Suprapubic skin (tissue), 4 donors: ENCODE measurements at places on chromosomes 16 and 17. TPM values are rescaled to one million over a fixed set of nuclear protein-coding genes. Genes with fewer than 3 reads are reported as not detected.

GRCh38 chr16:19066988-19067348 lies 446 bp upstream of the COQ7 start:
- DNase-seq: no peak

- no peak for DNase-seq
Observed at GRCh38 chr17:58969156-58969555, 137.5 kb downstream of the TRIM37 start.

FOXN1 gene
- 38.9 TPM for total RNA-seq

- no peak for DNase-seq
Observed at GRCh38 chr16:26335236-26335853, 643.6 kb downstream of the HS3ST4 start.

SEPTIN12 gene
- not detected for total RNA-seq

- peak; percentile 89 for DNase-seq
Observed at GRCh38 chr17:57868007-57868909, 18.4 kb upstream of the MRPS23 start.

DNA sequence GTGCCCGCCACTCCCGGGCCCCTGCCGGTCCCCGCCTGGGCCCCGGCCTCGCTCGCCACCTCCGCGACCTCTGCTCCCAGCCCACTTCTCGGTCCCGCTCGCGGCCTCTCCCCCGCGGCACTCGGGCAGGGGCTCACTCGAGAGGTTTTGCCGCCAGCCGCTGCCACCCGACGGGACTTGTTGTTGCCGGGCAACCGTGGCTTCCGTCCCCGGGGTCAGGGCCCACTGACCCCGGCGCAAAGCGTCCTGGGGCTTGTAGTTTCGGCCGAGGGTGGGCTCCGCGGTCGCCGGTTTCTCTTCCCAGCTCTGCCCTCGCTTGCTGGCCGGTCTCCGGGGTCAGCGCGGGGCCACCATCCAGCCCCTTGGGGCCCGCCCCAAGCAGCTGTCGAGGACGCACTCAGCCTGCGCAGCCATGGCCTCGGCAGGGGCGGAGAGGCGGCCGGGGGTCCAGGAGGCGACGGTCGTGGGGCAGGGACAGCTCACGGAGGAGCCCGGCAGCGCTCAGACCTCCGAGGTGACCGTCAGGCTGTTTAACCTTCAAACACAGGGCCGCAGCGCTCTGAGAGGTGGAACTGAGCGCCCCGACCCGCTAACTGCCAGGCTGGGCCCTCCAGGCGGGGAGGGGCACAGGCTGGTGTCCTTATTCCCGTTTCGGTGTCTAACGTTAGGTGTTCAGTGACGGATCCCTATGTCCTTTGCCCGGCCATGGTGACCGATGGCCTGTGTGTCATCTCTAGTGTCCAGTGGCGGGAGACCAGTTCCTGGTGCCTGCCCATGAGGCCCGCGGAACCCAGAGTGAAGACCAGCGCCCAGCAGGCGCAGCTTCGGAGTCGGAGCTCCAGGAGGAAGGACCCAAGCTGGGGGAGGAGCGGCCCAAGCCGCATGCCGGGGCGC lies at the start of the genes C16orf86 and ENKD1:
TSS of gene C16orf86 (plus strand) at position 256 of the 894 bp plus-strand sequence. CDS start at position 413, 157 bp downstream.
TSS of gene ENKD1 (minus strand) at position 192 of the 894 bp plus-strand sequence. CDS start 308 bp downstream, outside the sequence.
- DNase-seq: peak; percentile 90

- no peak for DNase-seq
Observed at GRCh38 chr17:44687756-44688155, 1.8 kb downstream of the CCDC43 start.

- no peak for DNase-seq
Observed at GRCh38 chr17:40074871-40075200, 12.1 kb downstream of the THRA start.

DYNLRB2 gene
- 4.9 TPM for total RNA-seq

CDH1 gene
- 175 TPM for total RNA-seq

GRCh38 chr17:44947461-44948314 lies at the start of gene KIF18B:
TSS of gene KIF18B (minus strand) at chr17:44947773. CDS start at chr17:44936344, 11,429 bp downstream.
- DNase-seq: peak; percentile 91

- DNase-seq: no peak
Observed at GRCh38 chr16:8182761-8183160, 407.6 kb downstream of the TMEM114 start.

RNF43 gene
- 26.2 TPM for total RNA-seq

TERB1 gene
- not detected for total RNA-seq

DNA sequence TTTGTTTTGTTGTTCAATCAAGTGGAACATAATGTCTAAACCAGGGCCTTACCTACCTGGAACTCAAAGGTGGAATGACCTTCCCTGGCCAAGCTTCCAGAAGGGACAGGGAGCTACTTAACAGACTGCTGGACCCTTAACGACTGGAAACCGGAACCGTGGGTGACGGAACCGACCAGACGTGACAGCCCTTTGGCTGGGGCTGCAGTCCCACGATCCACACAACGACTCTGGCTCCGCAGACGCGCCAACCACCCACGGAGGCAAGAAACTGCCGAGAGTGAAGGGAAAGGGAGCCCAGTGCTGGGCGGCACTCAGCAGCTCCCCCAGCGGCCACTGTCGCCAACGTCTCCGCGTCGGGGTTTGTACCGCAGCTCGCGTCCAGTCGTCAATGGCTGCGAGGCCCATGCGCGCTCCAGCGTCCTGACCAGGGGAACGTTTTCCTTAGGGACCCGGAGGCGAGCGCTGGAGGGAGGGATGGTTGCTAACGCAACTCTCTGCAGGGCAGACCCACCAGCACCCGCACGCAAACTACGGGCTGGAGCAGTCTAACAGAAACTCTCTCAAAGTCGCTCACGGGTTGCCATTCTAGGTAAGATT lies 5.5 kb upstream of the KIF22 start:
- peak; percentile 89 for DNase-seq
